ENCODE measurements at places on chromosomes 6 and 20.

DNA sequence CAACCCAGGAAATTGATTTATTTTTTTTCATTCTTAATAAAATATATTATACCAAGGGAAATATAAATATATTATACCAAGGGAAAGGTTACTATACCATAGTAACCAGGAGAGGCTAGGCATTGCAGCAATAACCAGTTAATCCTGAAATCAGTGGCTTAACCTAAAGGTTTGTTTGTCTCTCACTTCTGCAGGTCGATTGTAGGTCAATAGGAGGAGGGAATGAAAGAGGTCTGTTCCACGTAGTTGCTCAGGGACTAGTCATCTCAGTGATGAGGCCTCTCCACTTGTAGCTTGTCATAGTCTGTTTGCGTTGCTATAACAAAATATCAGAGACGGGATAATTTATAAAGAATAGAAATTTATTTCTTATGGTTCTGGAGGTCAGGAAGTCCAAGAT lies 168.0 kb downstream of the GJA1 start:
- DNase-seq, result no peak

DNA sequence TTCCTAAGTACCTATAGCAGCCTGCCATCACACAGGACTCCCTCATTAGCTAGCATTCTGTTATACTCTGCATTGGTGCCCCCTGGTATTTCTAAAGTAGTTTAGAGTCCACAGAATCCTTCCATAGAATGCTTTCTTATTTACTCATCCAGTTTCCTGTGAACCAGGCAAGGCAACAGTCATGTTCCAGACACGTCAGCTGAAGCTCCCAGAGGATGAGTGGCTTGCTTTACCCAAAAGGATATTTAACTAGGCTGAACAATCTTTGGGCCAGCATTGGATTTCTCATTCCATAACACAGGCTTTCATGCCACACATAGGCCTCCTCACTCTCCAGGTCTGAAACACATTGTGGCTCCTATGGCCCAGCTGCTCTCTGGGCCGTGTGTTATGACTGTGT lies 203.8 kb upstream of the MAP3K7 start:
- DNase-seq, result no peak

DNA sequence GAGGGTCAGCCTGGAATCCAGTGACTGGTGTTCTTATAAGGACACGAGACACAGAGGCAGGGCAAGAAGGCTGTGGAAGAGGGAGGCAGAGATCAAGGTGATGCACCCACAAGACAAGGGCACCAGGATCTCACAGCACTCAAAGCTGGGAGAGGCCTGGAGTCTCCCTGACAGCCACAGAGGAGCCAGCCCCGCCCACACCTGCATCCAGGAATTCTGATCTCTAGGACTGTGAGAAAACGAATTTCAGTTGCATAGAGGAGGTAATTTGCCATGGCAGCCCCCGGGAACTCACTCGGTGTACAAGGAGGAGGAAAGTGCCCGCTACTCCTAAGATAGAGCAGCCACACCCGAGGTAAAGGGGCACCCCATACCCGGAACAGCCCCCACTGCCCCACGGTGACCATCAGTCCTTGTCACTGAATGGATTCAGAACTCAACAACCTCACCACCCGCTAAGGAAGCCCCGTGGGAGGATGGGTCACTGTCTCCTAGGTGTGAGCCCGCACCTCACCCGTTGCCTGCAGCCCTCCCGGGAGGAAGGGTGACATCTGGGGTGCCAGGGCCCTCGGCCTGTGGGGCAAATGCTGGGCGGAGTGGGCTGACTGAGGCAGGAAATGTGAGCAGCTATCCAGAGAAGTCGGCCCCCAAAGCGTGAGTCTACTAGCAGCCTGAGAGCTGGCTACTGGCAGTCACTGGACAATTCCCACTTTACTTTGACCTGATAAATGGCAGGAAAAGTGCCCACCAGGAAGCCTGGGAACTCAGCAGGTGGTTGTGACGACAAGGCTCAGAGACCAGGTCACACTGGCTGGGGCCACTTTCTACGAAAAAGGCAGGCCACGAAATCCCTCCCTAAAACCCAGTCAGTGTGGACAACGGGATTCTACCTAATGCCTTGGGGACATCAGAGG lies 22.4 kb downstream of the DLL1 start:
- no peak for DNase-seq

DNA sequence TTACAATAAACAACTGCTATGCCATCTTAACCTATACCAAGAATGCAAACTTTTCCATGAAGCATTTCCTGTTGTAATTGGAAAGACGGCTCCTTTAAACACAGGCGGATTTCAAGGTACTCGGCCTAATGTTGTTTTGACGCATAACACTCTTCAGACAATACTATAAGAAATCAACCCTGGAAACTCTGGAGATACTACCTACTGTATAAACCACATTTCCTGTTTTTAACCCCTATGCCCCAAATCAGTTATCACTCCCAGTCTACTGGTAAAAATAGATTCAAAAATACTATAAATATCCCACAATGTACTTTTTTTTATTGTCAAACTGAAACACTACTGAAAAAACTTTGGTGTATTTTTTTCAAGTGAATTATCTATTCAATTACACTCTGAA lies 118.1 kb downstream of the IRF4 start:
- DNase-seq, result no peak

DNA sequence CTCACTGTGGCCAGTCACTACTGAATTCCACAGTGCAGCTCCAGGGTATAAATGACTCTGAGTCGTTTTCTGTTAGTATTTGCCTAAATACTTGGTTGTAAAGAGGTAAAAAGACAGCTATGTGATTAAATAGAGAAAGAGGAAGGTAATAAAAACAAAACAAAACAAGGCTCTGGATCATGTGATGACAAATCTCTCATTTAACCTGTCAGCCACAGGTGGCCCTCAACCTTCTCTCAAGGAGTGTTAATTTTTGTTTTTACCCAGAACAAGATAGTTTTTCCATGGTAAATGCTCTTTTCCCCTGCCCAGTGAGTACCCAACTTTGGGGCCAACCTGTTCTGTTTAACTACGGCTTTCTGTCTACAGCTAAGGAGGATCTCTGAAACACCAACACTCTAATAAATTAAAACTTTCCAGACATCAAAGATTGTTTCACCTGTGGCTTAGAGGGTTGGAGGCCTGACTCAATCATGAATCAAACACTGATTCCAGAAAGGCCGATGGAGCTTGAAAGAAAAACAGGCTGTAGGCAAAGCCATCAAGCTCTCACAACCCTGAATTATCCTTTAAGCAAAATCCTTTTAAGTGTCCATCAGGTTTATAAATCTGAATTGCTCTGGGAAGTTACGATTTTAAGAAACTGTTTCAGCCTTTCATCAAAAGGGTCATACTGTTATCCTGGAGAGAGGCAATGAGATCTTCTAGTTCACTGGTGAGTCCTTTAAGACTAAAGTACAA lies 81.5 kb upstream of the BCLAF1 start:
- DNase-seq, result no peak

GRCh38 chr6:129744880-129745237 lies 34.9 kb upstream of the ARHGAP18 start:
- DNase-seq, result no peak

GRCh38 chr6:170200458-170200891 lies 90.4 kb downstream of the DLL1 start:
- no peak for DNase-seq

Data from NCI-H510A (cell line).